ENCODE measurements at places on chromosomes 6 and 20. TPM values are rescaled to one million over a fixed set of nuclear protein-coding genes. Genes with fewer than 3 reads are reported as not detected.

DEFB124 gene
- total RNA-seq, result not detected

KHDRBS2 gene
- not detected for total RNA-seq

DNA sequence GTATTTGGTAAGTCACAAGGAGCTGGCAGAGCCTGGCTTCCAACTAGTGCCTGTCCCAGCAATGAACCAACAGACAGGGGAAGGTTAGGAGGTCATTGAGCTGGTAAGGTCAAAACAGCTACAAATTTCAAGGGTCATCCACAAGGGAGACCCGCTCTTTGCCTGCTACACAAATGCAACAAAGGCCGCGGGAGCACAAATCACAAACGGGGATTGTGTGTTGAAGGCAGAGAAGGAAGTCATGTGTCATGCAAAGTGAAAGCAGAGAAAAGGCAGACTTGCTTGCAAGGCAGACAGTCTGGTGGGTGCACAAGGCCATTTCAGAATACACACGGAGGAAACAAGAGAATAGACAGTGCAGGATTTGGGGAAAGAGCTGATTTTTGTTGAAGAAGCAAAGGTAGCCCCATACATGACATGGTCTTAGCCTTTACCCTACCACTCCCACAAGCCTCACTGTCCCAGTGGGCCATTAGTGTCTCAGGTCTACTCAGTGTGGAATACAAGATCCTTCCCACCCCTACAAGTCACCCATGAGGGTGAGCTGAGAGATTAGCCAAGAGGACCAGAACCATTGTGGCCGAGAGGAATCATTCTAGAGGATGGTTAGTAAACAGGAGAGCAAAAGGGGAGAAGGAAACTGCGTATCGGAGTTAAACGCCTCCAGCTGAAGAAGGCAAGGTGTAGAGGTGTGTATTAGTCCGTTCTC lies 18.1 kb upstream of the SAMHD1 start:
- no peak for DNase-seq

DNA sequence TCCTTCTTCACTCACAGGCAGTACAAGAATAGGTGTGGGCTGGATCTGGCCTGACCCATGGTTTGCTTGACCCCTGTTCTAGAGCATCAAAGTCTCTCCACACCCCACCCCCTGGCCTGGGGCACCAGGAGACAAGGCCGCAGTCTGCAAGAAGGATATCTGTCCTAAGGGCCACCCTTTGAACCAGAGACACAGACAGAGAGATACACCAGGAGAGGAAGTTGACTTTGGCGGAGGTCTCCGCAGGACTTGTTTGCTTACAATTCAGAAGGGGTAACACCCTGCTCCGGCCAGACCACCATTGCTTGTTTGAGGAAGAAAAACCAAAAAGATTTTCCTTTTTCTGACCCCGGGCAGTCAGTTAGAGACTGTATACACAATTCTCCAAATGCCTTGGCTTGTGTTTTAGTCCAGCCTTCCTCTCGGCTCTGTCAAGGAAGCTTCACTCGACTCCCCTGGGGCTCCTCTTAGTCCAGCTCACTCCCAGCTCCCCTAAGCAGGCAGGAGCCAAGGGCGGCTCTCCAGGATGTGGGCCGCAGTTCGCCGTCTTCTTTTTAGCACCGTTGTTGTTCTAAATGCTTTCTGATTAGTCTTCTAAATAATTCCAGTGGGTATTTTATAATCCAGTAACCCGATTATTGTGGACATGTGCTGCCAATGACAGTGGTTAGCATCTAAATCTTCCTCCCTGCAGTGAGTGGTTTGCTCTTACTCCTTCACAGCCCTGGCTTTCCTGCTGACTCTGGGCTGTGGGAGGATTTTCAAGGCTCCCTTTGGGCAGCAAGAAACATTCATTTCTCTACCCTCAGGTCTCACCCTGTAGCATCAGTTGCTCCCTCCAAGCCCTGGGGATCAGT lies 58.6 kb upstream of the MRPS10 start:
- DNase-seq, result no peak

DNA sequence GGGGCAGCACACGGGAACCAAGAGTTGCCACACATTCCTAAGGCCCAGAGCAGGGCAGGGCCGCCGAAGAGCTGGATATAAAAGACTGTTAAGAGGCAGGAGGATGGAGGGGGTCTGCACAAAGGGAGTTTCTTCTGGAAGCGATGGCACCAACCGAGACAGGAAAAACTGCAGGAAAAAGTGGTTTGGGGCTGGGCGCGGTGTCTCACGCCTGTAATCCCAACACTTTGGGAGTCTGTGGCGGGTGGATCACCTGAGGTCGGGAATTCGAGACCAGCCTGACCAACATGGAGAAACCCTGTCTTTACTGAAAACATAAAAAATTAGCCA lies 41.8 kb downstream of the SSR1 start:
- DNase-seq, result no peak
